Stimulated activated CD4-positive, alpha-beta T cell treated with anti-CD3 and anti-CD28 coated beads, Interleukin-2, amount 100 ng/mL, for 4 hours (primary cell): ENCODE measurements at places on chromosomes 1 and 21.

DNA sequence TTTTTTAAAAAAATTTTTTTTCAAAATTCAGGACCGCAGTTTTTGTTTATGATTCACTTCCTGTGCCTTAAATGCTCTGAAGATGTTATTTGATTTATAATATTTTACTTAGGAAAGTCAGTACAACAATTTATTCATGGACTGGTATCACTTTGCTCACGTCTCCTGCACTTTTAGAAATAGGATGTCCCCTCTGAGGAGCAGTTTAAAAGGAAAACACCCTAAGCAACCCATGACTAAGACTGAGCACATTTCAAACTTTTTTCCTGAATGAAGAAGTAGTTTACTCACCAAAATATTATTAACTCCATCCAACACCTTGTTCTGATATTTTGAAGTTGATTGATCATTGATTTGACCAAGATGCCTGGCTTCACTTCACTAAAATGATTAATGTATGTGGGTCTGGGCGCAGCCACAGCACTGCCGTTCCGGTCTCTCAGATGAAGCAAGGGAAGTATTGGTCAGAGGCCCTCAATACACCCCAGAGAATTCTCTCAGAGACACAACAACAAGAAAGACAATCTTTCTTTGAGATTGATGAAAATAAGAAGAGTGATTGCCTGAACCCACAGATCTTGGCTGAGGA, 223.9 kb downstream of the TGFB2 start:
- DNase-seq = no peak

DNA sequence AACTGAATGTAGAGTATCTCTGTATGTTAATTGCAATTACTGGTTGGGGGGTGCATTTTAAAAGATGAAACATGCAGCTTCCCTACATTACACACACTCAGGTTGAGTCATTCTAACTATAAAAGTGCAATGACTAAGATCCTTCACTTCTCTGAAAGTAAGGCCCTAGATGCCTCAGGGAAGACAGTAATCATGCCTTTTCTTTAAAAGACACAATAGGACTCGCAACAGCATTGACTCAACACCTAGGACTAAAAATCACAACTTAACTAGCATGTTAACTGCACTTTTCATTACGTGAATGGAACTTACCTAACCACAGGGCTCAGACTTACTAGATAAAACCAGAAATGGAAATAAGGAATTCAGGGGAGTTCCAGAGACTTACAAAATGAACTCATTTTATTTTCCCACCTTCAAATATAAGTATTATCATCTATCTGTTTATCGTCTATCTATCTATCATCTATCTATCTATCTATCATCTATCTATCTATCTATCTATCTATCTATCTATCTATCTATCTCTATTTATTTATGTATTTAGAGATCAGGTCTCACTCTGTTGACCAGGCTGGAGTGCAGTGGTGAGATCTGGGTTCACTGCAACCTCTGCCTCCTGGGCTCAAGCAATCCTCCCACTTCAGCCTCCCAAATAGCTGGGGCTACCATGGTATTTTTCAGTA, 47.8 kb downstream of the CHML start:
- no peak for DNase-seq

- DNase-seq = no peak
These were observed 302.6 kb downstream of the CAMTA1 start for GRCh38 chr1:7087888-7088287.

DNA sequence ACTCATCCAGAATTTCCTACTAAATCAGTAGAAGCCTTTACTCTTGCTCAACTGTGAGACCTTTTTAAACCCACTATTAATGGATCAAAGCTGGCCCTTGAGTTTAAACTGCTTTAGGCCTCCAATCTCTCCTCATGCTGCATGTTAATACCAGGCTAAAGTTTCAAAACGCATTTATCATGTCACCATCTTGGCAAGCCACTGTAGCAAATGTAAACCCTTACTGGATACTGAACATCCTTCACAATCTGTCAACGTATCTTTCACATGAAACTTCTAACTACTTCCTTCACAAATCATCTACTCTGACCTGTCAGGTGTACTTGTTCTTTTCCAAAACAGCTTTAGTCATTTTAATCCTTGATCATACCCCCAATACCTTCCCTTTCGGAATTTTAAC, 3.0 kb downstream of the PAXBP1 start:
- no peak for DNase-seq

DNA sequence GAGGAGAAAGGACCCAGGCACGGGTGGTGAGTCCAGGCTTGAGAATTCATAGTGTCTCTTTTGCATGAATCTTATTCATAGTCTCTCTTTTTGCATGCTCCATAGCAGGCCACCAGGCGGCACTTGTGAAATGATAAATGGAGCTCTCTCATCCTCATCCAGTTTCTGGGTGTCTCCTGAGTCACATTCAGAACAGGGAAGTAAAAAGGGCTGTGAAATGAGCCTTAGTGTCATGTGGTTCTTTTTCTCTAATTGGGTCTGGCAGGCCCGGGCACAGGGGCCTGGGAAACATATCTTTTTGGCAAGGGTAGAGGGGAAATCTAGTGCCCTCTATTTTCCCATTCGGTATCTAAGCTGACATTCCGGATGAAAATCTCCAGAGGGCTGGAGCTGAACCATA, 19.1 kb upstream of the NCF2 start:
- no peak for DNase-seq

- no peak for DNase-seq
These were observed 3.4 kb upstream of the CHI3L1 start for GRCh38 chr1:203189951-203190352.

DNA sequence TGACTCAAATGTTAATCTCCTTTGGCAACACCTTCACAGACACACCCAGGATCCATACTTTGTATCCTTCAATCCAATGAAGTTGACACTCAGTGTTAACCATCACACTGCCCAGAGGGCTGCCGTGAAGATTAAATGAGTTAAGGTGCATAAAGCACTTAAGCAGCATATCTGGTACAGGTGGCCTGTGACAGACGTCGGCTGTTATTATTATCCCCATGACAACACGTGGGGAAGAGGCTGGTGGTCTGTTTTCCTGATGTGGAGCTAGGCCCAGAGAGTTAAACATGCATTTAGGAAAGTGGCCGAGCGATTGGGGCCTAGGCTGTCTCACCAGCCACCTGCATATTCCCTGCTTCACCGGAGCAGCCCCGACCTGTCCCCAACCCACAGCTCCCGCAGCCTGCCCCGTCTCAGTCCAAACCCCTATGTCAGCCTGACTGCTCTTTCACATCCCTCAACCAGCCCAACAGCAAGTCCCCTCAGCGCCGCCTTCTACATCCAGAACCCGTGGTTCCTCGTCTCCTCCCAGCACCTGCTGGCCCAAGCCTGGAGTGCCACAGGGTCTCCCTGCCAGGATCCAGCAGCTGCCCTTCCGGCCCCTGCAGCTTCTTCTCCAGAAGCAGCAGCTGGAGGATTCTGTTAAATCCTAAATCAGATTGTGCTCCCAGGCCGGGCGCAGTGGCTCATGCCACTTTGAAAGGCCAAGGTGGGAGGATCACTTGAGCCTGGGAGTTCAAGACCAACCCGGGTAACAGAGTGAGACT, 77.9 kb downstream of the FBXO2 start:
- no peak for DNase-seq

GRCh38 chr1:223748773-223749733, 36.7 kb downstream of the CAPN2 start:
- peak; percentile 32 for DNase-seq

DNA sequence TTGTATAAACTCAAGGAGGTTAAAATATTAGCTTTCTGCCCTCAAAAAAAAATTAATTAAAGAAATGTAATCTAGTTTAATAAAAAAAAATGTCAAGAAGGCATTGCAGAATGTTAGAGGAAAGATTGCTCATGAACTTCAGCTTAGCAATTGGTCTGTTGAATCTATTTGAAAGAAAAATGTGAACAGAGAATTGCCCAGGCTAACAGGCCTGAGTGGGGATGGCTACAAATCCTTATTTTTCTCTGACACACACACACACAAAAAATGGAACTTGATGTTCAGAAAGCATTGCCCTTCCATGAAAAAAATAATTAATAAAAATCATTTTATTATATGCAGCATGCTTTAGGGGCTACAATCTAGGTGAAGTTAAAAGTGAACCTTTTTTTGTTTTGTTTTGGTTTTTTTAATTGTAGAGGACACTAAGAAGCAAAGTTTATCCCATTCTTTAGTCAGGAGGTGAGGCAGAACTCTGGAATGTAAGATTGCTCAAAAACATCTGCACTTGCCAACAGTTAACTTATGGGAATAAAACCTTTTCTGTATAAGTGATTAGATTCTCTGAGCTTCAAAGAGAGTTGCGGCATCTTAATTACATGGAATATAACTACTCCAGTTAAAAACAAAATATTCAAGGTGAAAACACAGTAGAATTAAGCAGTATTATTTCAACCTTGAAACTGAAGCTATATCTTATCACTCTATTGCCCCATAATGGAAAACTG, 658.5 kb upstream of the ADGRL2 start:
- no peak for DNase-seq

GRCh38 chr1:223209293-223209898, 66.3 kb upstream of the TLR5 start:
- no peak for DNase-seq

- no peak for DNase-seq
These were observed 64.1 kb upstream of the SCAF4 start for GRCh38 chr21:31795992-31796391.

GRCh38 chr1:216034506-216034905, 388.7 kb downstream of the USH2A start:
- no peak for DNase-seq

DNA sequence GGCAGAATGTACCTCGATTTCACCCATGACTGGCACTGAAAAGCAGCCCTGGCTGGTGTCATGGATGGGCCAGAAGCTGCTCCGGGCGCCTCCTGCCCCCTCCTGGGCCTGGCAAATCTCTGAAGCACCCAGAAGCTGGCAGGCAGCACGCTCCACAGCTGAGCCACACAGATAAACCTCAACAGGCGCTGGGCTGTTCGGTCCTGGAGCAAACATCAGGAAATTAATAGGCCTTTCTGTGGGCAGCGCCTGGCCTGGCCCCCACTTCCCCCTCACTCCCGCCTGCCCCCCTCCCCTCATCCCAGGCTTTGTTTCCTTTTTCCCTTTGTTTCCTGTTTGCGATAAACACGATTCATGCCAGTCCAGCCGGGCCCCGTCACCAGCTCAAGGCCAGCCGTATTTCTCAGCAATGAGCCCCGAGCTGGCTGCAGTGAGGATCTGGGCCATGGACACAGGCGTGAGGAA, 20.1 kb upstream of the DISP3 start:
- DNase-seq = no peak

- no peak for DNase-seq
These were observed 65.7 kb downstream of the LRRC8C start for GRCh38 chr1:89698624-89699023.

DNA sequence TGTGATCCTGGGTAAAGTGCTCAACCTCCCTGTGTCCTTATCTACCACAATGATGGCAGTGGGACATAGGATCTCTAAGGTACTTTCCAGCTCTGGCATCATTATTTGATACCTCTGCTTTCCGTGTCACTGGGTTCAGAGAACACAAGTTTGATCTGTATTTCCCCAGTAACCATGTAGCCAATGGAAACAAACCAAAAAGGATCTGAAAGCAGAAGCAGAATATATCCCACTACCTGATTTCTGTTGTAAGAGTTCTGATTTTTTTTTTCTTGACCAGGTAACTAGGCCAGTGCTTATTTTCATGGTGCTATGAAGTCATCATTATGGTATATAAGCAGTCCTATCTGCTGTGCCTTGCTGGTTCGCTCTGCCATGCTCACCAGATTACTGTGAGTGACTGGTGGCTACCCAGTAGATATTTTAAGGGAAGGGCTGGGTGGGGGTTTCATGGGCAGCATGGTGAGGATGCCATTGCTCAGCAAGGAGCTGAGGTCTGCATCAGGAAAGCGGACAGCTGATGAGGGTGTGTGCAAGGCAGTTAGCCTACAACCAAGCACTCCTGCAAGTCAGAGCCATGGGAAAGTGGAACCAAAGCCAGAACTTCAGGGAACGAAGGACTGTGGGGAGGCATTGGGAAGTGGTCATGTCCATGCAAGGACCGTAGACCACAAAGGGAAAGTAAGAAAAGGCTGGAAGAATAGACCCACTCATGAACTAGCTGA, 104.9 kb upstream of the EDEM3 start:
- DNase-seq = no peak

DNA sequence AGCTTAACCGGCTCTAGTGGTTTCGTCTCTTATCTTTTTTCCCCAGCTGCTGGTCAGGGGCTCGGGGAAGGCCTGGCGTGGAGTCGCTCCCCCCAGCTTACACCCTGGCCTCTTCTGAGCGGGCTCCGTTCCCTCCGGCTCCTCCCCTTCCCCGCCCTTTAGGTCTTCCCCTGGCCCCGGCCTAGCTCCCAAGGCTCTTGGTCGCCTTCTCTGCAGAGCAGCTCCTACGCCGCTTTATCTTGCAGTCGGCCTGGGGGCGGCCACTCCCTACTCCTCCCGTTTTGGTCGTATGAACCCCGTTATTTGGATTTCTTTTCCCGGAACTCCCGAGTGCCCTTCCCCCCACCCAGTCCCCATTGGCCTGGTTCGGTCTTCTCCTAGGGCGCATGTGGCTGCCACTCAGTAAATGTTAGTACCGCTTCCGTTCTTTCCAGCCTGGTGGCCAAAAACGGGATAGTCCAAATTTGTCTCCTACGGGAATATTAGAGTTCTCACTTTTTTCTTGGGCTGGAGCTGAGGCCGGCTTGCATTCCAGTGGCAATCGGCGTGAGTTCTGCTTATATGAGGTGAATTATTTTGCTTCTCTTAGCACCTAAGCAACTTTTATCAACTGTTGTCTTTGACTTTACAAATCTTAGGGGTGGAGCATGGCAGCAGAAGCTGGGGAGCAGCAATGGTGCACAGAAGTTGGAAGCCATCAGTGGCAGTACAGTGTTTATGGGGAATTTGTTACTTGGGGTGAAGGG, 467 bp downstream of the THRAP3 start:
- DNase-seq = no peak

- no peak for DNase-seq
These were observed 4.6 kb upstream of the PRKCZ start for GRCh38 chr1:2045468-2046173.

- no peak for DNase-seq
These were observed 20.2 kb upstream of the ROR1 start for GRCh38 chr1:63753591-63753990.

DNA sequence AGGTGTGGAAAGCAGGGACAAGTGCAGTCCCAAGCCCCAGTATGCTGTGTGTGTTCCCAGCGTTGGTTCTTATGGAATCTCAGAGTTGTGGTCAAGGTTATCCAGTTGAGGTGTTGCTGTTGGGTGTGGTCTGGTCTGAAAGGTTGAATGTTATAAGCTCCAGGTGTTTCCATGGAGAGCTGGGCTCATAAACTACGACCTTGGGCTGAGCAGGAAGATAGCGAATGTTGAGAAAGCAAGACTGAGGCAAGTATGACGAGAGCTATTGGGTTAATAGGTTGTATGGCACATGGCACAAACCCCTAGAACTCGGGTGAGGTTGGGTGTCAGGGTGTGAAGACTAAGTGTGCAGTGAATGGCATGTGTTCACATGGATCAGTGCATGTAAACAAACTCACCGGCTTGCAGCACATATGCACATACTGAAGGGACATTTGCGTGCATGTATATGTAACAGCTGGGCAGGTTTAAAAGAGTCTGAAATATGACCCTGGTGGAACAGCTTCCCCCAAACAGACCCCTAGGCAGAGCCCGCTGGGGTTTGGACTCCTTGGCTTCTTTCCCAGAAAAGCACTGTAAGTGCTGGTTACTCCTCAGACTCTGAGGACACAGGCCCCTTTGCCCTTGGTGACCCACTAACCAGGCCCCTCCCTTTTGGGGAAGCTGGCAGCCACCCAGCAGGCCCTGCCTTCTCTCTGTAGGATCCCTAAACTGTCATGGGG, 117.5 kb downstream of the NAV1 start:
- no peak for DNase-seq

- DNase-seq = no peak
These were observed 21.8 kb downstream of the PPFIA4 start for GRCh38 chr1:203048086-203048485.

GRCh38 chr1:224894915-224895314, 34.6 kb upstream of the DNAH14 start:
- no peak for DNase-seq
